ENCODE measurements at places on chromosomes 5 and 9. TPM values are rescaled to one million over a fixed set of nuclear protein-coding genes. Genes with fewer than 3 reads are reported as not detected.

GRCh38 chr5:87570366-87570765 is 157.6 kb upstream of the CCNH start:
- no peak for DNase-seq

DNA sequence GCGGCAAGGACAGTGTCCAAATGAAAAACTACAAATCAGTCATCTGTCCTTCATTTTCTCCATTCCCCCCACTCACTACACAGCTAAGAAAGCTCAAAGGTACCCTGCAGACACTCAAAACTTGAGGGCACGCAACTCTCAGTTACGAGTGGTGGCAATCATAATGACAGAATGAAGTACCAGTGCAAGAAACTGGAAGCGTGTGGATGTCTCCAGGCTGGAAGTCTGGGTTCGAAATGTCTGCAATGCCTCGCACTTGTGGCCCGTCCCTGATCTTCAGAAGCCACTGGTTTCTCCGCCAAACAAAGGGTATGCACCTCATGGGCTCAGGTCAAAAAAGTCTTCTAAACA is 597 bp upstream of the CENPH start:
- no peak for DNase-seq

Gene KCNN2
- total RNA-seq, result 0.08 TPM

GRCh38 chr5:135979510-135979909 is 24.7 kb upstream of the LECT2 start:
- DNase-seq, result no peak

Gene LRRC19
- total RNA-seq, result not detected

DNA sequence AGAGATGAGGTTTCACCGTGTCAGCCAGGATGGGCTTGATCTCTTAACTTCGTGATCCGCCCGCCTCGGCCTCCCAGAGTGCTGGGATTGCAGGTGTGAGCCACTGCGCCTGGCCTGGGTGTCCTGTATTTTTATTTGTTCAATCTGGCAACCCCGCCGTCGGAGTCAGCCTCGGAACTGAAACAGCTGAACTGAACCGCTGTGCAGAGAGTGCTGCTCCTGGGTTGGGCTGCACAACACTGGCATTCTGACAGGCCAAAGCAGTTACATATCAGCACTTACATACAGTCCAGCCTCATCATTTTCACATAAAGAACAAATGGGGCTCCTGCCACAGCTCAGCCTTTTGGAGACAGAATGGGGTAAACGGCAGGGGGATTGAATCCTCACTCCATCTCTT is 185.6 kb downstream of the C9orf50 start:
- no peak for DNase-seq

DNA sequence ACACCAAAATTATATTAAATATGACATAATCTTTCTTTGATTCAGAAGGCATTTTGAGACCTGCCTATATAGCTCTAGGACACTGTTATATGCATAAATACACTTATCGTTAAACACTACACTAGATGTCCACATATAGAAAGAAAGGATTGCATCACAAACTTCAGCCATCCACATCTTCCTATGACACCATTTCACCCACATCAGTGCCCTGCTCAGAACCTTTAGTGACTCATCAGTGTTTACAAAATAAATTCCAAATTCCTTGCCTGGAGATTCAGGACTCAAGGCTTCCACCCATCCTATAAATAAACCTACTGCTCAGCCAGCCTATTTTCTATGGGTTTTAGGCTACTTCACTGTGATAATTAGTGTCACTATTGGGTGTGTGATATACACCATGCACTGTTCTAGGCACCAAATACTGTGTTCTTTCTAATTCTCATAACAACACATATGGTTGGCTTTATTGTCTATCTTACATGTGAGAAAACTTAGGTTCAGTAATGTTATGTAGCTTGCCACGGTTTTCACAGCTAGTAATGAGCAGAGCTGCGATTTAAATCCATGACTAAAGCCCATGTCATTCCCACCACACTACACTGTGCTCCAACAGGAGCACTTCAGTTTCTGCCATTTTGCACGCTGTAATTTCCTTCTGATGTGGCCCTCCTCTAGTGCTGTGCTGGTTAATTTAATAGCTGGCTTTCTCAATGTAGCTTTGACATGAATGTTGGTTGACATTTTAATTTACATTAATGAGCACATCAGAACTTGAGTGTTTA is 103.3 kb downstream of the SREK1 start:
- DNase-seq, result no peak

DNA sequence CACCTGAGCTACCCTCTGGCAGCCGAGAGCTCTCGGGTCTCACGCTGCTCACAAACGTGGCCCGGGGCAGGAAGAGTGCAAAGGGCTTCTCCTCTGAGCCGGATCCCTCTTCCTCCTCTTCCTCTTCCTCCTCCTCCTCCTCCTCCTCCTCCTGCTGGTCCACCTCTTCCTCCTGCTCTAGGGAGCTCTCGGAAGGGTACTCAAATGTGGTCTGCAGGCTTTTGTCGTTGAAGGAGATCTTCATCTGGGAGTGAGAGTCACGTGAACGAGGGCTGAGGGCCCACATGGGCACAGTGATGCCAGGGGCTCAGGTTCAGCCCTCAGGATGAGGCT is 3.9 kb downstream of the SSNA1 start:
- no peak for DNase-seq

DNA sequence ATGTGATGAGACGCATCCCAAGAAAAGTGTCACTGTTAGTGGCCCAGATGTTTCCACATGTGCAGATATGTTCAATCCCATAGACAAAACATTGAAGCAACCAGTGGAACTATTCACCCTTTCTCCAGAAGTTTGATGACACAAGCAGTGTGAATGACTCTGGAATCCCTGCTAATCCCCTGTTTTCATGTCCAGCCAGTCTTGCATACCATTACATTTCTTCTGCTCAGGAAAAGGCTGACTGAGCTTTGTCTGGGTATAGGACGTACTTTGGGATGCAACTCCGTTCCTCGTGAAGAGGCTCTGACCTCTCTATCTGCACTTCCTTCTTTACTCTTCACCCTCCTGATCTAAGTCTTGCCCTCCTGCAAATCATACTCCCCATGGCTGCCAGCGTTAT is 172.4 kb downstream of the NTRK2 start:
- DNase-seq, result no peak

Gene GABRG2
- total RNA-seq, result not detected

Gene KIF4B
- not detected for total RNA-seq

DNA sequence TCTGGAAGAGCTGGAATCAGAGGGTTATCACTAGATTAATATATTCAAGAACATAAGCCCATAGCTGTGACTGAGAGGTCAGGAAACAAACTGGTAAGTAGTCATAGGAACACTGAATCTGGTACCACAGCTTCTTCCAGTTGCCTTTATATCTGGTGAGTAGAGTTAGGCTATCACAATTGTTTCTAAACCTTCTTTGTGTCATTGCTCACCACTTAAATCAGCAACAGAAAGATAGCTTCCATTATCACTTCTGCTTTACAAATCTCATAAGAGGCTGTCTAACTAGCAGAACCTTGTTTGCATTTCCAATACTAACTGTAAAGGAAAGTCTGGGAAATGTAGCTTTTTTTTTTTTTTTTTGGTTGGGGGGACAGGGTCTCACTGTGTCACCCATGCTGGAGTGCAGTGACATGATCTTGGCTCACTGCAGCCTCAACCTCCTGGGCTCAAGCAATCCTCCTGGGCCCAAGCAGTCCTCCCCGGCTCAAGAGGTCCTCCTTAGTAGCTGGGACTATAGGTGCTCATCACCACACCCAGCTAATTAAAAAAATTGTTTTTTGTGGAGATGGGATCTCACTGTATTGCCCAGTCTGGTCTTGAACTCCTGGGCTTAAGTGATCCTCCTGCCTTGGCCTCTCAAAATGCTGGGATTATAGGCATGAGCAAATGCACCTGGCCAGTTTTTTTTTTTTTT is 22.0 kb downstream of the CDC42SE2 start:
- DNase-seq, result no peak

DNA sequence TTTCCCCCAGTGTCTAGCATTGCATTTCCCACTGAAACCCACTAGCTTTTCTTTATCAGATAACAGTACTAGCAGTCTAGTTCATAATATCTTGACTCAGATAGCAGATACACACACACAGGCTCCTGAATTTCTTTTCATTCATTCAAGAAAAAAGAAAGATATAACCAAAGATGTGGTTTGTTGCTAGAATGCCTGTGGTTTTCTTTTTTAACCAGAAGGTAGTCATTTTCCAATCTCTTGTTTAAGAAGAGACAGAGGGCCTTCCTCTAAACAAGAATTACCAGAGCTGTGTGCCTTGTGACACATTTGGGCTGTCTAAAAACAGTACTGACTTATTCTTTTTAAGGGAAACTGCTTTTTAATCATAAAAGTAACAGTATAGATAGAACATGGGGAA is 167.3 kb downstream of the PJA2 start:
- no peak for DNase-seq

Gene TAS2R1
- not detected for total RNA-seq

Gene LRRC70
- 1.6 TPM for total RNA-seq

Gene ENTREP1
- total RNA-seq, result 0.24 TPM

- DNase-seq, result no peak
Measured at GRCh38 chr5:12659686-12660085, 755.4 kb upstream of the CTNND2 start.

Gene ICE1
- total RNA-seq, result 27.0 TPM

Gene THBS4
- total RNA-seq, result 1.5 TPM

- DNase-seq, result no peak
Measured at GRCh38 chr5:10563110-10563944, 543 bp upstream of the ANKRD33B start.

DNA sequence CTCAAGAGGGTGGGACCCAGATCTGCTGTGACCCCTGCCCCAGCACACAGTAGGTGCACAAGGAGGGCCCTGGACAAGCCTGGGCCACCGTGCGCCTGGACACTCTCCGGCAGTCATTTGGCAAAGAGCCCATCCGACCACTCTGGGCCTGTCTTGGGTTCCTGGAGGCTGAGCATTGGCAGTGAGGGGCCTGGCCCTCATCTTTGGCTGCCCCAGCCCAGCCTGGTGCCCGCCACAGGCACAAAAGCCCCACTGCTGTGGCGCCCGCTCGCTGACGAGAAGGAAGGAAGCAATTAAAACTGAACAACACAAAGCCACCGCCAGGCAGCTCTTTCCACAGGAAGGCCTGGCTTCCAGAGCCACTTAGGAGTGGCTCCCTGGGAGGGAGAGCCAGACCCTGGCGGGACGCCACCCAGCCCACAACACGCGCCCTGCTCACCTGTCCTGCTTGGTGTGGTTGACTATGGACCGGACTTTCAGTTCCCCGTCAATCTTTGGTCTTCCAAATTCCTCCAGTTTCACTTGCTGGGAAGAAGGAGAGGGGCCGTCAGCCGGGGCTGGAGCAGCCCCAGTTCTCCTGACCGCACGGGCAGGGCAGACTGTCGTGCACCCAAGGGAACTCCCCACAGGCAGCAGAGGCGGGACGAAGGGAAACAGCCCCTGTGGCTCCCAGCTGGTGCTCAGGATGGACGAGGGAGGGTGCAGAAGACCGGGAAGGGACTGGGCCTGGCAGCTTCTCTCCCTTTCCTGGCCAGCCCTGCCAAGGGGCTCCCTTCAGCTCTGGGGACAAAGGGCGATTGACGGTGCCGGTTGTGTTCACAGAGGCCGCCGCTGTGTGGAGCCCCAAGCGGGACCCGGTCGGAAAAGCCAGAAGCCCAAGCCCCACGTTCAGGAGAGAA is 50.9 kb upstream of the SARDH start:
- no peak for DNase-seq

- DNase-seq, result no peak
Measured at GRCh38 chr9:77589046-77589795, 58.9 kb downstream of the GNA14 start.

Gene DEPDC1B
- 1.9 TPM for total RNA-seq

GRCh38 chr9:76213751-76214150 is 180.5 kb downstream of the RFK start:
- no peak for DNase-seq

DNA sequence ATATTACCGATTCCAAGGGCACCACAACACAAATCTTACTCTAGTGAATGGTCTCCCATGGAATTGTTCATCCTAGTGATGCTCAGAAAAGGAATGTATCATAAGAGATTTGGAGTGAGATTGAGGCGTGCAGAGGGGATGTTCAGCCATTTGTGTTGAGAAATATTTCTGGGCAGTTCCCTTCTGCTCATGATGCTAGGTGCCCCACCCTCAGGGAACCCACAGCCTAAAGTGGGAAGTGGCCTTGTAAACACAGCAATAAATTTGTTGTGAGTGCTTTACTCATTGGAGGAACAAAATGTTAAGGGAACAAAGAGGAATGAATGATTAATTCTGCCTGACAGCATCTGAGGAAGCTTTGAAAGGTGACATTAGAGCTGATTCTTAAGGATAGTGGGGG is 129.9 kb downstream of the TLE4 start:
- no peak for DNase-seq

GRCh38 chr5:103109277-103109676 is 10.7 kb downstream of the GIN1 start:
- DNase-seq, result no peak

DNA sequence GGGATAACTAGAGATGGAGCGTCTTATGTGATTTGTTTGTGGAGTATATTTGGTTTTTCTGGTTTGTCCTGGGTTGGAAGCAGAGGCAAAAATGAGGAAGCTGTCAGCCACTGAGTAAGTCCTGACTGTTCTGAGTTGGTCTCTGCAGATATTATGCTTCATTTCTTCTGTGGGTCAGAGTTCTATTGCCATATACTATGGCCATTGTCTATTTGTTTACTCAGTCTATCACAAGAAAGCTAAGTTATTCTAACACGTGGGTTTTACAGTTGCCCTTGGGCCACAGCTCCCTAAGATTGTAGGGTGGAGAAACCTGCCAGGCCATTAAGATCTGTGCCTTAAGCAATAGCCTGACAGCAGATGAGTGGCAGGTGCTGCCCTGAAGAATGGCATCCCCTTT is 3.0 kb upstream of the CTSV start:
- DNase-seq, result peak; percentile 17

- no peak for DNase-seq
Measured at GRCh38 chr9:127194881-127195713, 69.5 kb upstream of the GARNL3 start.

DNA sequence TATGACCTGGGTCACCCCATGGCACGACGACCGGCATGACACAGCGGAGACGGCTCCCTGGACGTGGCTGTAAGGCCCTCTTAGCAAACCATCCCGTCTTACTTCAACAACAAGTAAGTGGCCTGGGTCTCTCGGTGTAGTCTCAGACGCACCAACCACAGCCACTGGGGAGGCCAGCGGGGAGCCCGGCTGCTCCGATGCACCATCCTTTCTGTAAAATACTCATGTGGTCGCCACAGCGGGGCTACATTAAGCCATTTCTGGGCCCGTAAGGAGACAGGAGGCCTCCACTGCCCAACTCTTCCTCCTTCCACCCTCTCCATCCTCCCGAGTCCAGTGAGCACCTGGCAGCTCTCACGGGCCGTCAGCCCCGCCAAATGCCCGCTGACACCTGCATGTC is 4.7 kb downstream of the QSOX2 start:
- DNase-seq, result no peak

- DNase-seq, result peak; percentile 46
Measured at GRCh38 chr5:135600152-135600570, 21.4 kb upstream of the CXCL14 start.

Measured in osteocyte (in vitro differentiated cells).